HepG2 (cell line): ENCODE measurements at places on chromosomes 13 and 19. TPM values are rescaled to one million over a fixed set of nuclear protein-coding genes. Genes with fewer than 3 reads are reported as not detected.

DNA sequence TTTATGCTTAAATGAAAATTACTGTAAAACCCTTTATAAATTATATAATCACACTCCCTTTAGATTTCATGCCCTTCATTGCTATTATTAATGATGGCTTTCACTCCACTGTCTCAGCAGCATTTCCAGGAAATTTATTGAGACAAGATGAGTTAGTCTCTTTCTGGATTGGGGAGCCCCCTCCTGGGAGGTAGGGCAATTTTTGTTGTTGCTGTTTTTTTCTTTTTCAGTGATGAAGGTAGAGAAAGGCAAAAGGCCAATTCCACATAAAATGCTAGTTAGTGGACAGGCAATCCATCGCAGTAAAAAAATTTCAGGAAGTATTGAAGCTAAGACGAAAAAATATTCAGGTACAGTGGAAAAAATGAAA lies 80.2 kb downstream of the TEX26 start:
- DNase-seq, result peak; percentile 3

GAPDHS gene
- not detected in 2 replicates for total RNA-seq

GRCh38 chr13:109231888-109232287 lies 554.5 kb downstream of the IRS2 start:
- DNase-seq, result no peak

MBD3L3 gene
- not detected in 2 replicates for total RNA-seq

MEDAG gene
- total RNA-seq, result not detected in 2 replicates
